ENCODE measurements at places on chromosomes 3 and 15.
A peak's percentile ranks its signal among the peaks of the same experiment; 100 is the strongest.

DNA sequence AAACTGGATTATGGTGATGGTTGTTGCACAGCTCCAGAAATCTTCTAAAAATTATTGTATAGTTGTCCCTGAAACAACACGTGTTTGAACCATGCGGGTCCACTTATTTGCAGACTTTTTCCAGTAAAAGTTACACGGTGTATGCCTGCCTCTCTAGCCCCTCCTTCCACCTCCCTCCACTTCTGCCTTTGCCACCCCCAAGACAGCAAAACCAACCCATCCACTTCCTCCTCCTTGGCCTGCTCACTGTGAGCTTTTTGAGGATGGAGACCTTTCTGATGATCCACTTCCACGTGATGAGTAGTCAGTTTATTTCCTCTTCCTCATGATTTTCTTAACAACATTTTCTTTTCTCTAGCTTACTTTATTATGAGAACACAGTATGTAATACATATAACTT is 5.4 kb downstream of the CYFIP1 start:
- DNase-seq: no peak

DNA sequence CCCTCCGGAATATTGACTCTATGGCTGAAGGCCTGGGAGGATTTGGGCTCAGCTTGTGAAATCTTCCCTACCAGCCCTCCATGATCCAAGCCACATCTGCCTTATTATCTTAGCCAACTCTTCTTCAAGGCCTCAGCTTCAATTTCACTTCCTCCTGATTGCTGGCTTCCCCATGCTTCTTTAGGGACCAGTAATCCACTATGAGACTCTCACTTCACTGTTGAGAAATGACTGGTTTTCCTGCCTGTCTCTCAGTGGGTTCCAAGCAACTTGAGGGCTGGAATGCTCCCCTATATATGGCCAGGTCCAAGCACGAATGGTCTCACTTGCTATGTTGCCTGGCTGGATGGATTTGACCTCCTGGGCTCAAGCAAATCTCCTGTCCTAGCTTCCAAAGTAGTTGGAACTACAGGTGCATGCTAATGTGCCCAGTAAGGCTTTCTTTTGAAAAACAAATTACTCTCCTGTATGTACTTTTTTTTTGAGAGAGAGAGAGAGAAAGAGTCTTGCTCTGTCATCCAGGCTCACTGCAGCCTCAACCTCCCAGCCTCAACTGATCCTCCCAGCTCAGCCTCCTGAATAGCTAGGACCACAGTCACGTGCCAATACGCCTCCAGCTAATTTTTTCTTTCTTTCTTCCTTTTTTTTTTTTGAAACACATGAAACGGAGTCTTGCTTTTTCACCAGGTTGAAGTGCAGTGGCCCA is 7.9 kb upstream of the PIK3CB start:
- DNase-seq: no peak

DNA sequence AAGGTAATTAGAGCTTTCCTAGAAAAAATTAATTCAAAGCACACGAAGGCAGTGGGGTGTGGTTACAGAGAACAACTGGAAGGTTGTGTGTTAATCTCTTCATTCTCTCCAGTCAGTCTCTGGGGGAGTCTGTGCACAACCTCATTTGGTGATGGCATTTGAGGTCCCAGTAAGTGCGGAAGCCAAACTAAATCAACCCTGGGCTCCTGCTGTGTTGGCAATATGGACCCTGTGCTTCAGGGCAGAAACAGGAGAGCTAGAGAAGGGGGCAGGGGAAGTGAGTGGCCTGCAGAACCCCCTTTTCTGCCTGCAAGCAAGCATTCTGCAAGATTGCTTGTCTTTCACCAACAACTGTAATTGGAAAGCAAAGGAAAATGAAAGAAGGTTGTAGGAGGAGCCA is 195.9 kb upstream of the ST8SIA2 start:
- DNase-seq: no peak

- no peak for DNase-seq
Measured at GRCh38 chr3:58345457-58345856, 12.8 kb downstream of the PXK start.

DNA sequence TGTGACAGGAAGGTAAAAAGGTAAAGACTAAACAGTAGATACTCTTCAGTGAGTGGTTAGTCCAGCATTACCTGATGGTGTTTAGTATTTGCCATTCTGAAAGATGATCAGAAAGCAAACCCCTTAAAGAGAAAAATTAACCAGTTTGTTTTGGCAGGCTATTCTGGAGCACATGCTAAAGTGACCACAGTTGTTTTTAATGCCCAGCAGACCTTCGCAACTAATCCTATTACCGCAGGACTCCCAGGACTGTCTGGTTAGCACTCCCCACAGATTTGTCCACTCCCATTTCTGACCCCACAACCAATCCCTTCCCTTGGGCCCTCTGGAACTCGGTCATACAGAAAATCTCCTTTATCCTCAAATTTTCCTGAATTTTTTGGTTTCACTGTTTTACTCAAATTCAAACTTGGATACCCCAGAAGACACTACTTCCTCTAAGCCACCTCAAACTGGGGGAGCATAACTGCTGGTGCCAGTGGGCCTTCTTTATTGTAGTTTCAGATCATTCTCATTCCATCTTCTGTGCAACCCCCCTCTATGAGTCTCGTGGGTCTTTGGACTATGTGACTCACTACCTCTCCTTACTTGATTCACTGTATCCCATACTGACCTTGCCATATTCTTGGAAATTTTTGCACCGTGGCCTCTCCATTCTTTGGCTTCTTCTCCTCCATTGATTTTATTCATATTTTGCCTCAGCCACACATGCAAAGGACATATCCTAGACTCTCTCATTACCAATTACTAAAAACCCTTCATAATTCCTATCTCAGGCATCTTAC is 104.4 kb downstream of the RBMS3 start:
- peak; percentile 74 for DNase-seq

DNA sequence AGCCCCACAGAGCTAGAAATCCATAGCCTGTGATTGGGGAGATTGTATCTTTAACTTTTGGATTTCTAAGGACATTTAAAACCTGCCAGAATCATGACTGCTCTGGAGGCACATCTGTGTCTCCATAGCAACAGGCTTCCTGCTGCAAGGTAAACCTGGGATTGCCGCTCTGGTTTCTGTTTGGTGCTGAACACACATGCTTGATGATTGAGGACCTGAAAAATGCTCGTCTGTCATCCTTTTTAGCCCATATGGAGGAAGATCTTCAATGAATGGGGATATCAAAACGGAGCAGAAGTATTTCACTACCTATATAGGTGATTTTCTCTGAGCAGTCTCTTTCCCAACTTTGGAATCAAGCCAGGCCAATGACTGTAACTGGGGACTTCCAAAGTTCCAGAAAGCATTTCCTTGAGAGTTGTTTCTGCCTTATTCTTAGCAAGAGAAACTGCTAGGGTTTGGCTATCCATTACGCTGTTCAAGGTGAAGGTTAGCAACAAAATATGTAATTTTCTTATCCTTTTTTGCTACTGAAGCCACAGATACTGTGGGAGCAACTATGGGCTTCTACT is 96.5 kb upstream of the TNIK start:
- DNase-seq: peak; percentile 20

- peak; percentile 57 for DNase-seq
Measured at GRCh38 chr15:46126581-46126980, 491.8 kb downstream of the SQOR start.

DNA sequence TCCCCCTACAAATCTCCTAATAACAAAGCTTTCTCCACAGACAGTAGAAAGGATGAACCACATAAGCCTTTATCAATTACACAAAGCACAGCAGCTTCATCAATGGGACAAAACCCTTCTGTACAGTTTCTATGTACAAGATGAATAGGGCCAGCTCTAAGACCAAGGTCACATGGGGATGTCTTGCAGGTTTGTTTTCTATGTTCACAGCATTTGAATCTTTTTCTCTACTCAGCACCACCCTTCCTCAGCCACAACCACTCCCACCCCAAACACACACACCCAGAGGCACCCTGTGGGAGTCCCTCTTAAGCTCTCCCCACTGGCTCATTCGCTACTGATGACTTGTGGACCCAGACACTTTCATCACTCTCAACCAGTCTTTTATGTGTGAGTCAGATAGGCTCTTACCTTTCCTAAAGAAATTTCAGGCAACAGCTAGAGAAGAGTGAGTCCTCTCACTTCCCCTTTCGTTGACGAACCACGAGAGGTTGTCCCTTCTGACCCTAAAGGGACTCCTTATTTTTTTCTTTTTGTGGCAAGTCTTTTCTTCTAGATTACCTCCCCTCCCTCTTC is 57.9 kb downstream of the ARHGAP31 start:
- peak; percentile 53 for DNase-seq

GRCh38 chr15:42890161-42890913 is 30.2 kb downstream of the TTBK2 start:
- peak; percentile 98 for DNase-seq

DNA sequence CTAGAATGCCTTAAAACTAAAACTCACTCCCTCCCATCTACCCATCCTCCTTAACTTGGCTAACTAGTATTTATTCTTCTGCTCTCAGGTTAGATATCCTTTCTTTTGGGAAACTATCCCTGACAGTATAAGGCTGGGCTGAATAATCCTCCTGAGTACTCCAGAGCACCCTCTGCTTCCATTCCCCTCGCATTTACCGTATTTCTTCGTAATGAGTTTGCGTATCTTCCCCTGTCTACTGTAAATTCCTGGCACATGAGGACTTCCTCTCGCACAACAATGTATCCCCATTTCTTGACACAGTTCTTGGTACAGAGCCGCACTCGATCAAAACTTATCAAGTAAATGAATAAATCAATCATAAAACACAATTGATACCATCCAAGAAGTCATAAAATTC is 82.9 kb upstream of the AKAP13 start:
- DNase-seq: no peak

- DNase-seq: no peak
Measured at GRCh38 chr15:25721605-25721955, 141.5 kb downstream of the ATP10A start.

- DNase-seq: peak; percentile 83
Measured at GRCh38 chr3:173660645-173661299, 263.2 kb downstream of the NLGN1 start.

- peak; percentile 30 for DNase-seq
Measured at GRCh38 chr3:149085828-149086231, 503 bp downstream of the HLTF start.

- DNase-seq: no peak
Measured at GRCh38 chr3:135329479-135329878, 534.4 kb downstream of the EPHB1 start.

DNA sequence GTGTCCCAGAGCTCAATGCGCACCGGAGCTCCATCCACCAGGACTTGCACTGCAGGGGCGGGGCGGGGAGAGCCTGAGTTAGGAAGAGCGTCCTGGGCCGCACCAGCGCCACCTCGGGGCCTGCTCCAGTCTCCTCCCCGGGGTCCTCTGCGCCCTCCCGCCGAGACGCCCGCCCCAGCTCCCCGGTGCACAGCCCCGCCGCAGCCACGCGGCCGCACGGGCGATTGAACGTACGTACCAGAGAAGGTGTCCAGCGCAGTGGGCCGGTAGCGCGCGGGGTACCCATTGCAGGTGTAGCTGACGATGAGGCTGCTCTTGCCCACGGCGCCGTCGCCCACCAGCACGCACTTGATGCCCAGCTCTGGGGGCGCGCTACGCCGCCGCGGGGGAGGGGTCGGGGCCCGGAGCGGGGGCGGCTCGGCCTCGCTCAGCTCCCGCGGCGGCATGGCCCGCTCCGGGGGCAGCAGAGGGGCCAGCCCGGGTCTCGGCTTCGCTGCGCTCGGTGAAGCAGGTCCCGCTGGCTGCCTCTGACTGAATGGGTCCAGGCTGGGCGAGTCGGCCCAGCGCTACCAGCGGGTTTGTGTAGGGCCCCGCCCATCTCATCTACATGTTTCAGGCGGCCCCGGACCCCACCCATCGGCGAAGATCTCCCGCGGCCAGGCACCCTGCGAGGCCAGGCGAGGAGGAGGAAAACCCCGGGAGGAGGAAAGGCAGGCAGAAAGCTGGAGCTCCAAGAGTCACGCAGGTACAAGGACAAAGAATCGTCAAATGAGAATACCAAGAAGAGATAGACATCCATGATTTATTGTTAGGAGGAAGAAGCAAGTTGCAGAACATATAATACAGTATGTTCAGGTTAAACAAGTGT is at the start of gene RHOV:
Gene RHOV, minus strand, starts transcription at position 541 of the 868 bp plus-strand sequence. Its CDS starts 95 bp downstream, at position 446.
- DNase-seq: peak; percentile 34

DNA sequence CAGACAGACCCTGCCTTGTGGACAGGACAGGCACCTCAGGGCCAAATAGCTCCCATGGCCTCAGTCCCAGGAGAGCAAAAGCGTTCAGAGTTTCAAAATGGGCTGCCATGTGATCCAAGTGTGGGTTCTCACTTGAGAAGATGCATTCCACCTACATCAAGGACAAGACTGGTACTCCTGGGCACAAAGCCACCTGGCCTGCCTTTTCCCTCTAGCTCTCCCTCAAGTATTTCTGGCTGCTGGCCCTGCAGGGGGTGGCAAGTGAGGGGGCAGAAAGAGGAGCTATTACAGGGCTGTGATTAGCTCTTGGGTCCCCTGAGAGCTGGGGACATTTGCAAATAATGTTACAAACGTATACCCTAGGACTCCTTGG is 6.5 kb upstream of the COL7A1 start:
- DNase-seq: no peak

DNA sequence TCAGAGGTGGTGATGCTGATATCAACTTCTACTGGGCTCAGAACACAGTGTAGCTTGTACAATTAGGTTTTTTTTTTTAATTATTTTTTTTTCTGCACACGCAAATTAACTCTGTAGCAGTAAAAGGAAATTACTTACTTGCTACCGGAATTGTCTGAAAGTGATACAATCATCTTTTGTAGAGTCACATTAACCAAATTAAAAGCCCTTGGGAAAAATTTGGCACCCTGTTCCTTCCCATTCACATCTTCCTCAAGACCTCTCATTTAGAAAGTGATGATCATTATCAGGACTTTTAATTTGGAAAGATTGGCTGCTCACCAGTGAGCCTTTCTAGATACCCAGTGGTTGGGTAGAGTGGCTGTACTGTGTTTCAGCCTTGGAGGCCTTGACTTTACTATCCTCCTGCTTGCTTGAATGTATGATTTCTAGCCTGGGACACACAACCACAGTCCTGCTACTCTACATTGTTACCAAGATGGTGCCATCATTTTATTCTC is 158.3 kb downstream of the ECT2 start:
- no peak for DNase-seq

GRCh38 chr15:72998681-72999466 is 53.4 kb upstream of the NEO1 start:
- DNase-seq: no peak

DNA sequence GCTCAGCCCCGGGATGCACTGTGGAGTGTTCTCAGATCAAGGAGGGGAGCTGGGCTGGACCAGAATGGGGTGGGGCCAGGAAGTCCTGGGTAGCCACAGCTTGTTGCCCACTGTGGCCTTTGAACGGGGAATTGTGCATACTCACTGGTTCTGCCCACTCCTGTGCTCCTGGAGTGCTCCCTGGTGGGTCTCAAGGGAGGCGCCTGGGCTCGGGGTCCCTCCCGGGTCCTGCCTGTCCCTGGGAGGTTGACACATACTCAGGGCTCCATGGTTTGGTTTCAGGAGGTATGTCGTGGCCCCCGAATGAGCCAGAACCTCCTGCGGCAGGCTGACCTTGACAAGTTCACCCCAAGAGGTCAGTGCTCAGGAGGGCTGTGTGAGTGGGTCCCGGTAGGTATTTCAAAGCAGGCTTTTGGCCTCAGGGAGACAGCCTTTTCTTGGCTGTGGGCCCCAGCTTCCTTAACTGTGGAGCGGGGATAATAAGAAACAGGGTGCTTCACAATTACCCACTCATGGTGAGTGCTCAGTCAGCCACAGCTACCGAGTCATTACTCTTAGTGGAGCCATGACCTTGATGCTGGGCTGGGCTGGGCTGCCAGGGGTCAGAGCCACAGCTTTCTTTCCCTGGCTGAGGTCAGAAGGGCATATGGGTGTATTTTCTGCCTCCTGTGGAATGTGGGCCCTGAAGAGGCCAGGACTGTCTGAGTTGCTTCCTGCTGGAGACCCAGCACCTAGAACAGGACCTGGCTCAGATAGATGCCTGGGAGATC is 7.6 kb downstream of the DNAH1 start:
- DNase-seq: no peak

All from astrocyte (in vitro differentiated cells and primary cell).